ENCODE measurements at places on chromosomes 13 and 19.
A peak's percentile ranks its signal among the peaks of the same experiment; 100 is the strongest.

DNA sequence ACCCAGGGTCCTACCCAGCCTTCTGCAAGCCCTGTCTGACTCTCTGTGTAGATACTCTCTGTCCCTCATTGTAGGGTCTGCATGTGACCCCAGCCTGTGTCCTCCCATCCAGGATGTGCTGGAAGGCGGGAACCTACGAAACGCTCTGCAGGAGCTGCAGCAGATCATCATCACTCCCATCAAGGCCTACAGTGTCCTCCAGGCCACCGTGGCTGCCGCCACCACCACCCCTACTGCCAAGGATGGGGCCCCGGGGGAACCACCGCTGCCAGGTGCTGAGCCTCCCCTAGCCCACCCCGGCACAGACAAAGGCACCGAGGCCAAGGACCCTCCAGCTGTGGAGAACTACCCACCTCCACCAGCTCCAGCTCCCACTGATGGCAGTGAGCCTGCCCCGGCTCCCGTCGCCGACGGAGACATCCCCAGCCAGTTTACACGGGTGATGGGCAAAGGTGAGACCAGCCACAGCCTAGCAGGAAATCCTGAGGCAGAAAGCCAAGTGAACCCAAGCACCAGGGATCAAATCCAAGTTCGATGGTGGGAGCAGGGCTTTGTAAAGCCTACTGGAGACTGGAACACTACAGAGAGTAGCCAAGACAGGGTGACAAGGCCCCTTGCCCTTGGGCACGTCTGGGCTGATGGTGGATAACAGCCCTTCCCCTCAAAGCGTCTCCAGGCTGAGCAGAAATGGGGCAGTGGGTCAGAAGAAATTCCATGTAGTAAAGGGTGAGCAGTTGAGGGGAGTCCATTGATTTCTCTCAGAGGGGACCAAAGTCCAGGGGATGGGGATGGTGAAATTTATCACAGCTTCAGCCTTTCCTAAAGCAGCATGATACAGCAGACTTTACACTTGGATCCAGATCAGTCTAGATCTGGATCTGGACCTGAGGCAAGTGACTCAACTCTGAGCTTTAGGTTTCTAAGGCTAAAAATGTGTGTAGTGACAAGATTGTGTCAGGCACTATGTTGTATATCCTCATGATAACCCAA lies 13.2 kb downstream of the PAF1 start:
- DNase-seq, result no peak

GRCh38 chr13:98772794-98773452 lies 20.5 kb upstream of the SLC15A1 start:
- DNase-seq, result no peak

DNA sequence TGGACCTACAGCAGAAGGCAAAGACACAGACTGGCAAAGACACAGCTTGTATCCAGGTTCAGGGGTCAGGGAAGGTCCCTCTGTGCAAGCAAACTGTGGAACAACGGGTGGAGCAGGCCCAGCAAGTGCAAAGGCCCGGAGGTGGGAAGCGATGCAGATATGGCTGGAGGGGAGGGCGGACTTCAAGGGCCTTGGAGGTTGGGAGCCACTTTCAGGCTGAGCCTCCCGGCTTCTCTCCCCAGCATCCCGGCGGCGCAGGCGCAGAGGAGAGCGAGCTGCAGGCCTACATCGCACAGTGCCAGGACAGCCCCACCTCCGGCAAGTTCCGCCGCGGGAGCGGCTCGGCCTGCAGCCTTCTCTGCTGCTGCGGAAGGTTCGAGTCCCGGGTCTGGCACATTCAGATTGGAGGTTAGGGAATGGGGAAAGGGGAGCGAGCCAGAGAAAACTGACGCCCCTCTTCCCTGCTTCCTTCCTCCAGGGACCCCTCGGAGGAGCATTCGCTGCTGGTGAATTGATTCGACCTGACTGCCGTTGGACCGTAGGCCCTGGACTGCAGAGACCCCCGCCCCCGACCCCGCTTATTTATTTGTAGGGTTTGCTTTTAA lies 2.1 kb upstream of the PNPLA6 start:
- peak; percentile 35 for DNase-seq

GRCh38 chr13:48728226-48728625 lies 74.5 kb downstream of the CYSLTR2 start:
- DNase-seq, result no peak

GRCh38 chr13:66461021-66461420 lies 769.1 kb downstream of the PCDH9 start:
- DNase-seq, result no peak

DNA sequence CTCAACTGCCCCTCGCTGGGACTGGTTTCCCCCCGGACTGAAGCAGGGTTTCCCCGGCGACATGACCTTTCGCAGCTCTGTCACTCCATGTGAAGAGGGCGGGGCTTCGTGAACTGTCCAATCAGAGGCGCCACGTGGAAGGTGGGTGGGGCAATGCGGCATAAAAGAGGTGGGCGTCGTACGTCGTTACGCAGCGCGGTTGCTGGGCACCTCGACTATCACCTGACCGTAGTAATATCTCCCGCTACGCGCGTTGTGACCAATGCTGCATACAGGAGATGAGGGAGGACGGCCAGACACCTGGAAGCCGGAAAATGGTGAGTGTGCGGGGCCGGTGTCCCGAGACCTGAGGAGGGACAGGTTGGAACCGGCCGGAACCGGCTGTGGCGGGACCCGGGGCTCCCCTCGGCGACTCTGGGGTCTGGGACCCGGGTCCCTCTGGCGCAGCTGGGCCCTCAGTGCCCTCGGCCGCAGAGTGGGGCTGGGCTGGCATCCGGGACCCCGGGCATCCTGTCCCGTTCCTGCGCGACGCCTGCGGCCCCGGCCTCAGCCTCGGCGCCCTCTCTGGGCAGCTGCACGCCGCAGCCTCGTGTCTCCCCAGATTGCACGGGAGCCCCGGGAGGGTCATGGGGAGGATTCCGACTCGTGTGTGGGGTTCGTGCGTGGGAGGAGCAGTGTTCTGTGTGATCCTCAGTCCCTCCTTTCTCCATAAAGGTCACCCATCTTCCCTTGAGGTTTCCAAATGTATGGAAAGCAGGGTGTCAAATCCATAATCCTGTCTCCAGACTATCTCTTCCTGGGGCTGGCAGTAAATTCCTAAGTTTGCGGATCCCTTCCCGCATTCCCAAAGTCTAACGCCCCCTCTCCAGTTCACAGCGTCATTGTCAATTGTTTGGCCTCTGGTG lies 32.2 kb downstream of the ZNF136 start:
- DNase-seq, result peak; percentile 72

- DNase-seq, result no peak
These were observed 144.8 kb downstream of the DACH1 start for GRCh38 chr13:71722206-71722605.

GRCh38 chr13:40114305-40114896 lies 458.9 kb downstream of the COG6 start:
- no peak for DNase-seq

GRCh38 chr19:17041976-17042375 lies 15.4 kb upstream of the CPAMD8 start:
- no peak for DNase-seq

DNA sequence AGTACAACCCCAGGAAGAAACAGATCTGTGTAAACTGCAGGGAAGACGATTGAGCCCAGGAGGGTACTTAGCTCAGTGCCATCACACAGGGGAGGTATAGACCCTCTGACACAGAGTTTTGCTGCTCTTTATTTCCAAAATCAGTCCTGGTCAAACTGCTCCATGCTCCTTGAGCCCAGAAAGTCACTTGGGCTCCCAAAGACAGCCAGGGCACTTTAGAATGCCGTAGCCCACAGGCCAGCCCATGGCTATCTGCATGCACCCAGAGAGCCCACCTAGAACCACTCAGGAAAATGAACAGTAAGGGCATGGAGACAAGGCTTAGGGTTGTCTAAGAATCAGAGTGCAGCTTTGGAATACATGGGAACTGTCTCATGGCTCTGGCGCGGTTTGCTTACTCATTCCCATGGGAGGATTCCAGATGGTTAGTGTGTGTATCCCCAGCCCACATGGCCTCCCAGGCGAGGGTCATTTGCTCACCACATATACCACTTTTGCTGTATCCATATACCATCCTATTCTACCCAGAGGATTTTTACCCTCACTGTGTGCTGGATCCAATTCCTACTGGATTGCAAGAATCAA lies 14.7 kb upstream of the PDCD5 start:
- DNase-seq, result no peak

DNA sequence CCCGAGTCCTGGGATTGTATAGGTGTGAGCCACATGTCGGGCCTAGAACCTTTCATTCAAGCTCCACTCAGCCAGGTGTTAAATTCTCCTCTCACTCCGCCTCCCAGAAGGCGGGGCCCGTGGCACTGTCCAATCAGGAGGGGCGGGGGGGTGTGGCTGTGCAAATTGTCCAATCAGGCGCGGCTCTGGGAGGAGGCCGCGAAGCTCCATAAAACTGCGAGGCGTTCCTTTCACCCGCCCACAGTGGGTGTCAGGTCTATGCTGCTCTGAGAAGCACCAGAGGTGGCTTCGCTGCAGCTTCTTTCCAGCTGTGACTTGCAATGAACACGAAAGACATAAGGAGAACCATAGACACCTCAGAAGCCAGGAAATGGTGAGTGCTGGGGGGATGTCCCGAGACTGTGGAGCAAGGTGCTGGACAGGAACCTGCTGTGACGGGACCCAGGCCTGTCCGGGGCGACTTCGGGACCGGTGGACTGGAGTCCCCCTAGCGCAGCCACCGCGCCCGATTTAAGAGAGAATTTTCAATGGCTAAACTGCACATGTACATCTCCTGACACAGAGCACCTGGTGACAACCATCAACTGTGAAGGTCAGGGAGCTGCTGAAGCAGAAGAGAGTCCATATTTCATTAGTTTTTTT lies 3.0 kb upstream of the ZNF136 start:
- no peak for DNase-seq

- no peak for DNase-seq
These were observed 28.4 kb downstream of the MYH14 start for GRCh38 chr19:50231821-50232220.

- no peak for DNase-seq
These were observed 31.4 kb downstream of the NFIX start for GRCh38 chr19:13026462-13027370.

GRCh38 chr13:40109351-40109844 lies 453.9 kb downstream of the COG6 start:
- no peak for DNase-seq

DNA sequence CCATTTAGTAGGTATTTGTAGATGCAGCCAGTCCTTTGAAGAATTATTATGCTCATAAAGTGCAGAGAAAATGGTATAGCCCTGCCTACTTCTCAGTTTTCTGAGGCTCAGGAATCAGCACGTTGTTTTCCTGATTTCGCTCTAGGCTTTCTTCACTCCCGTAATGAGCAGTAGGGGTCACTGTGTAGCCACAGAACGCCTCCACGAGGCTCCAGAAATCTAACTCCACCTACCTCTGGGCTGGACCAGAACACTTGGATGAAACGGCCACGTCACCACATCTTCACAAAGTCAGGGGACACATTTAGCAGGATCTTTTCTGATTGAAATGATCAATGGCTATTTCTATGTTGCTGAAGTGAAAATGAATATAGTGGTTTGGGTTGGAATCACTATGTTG lies 49.8 kb upstream of the GTF3A start:
- DNase-seq, result peak; percentile 12

- no peak for DNase-seq
These were observed 5.0 kb upstream of the SLC7A9 start for GRCh38 chr19:32874605-32875004.

DNA sequence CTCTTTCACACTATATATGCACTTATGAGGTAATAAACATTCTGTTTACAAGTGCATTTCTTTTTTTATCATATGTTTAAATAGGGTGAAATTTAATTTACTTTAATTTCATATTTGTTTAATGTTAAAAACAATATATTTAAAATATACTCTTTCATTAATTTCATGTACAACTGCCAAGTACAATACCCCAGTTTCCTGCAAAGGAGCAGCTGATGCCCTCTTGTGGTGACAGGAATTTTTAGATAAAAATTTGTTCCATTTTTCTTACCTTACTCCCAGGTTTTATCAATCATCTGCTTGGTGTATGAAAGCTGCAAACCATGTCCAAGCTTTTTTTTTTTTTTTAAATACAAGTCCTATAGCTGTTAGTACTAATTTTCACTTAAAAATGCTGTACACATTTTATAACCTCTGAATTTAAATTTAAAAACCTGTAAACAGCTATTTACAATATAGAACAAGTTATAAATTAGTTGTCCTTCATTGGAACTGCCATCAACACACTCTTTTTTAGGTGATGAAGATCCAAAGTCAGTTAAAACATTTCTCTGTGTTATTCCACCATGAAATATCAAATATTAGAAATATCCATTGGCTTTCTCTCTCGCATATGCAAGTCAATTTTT lies 4.9 kb downstream of the PCDH20 start:
- DNase-seq, result no peak

GRCh38 chr13:75153834-75154233 lies 328.1 kb downstream of the TBC1D4 start:
- DNase-seq, result no peak

DNA sequence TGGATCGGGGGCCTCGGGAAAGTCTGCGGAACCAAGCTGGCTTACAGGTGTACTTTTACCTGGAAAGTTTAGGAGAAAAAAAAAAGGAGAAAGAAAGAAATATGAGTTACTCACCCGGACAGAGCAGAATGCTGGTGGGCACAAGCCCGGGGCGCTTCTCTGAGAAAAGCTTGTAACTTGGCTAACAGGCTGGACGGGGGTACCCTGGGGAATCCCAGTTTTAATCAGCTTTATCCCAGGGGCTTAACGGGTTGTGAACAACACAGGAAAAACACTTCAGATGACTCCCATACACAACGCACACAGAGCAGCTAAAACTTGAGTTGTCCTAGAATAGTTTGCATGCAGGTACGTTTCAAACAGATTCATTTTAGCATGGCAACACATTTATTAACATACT lies 37.3 kb downstream of the KLF2 start:
- no peak for DNase-seq

GRCh38 chr13:80359414-80359777 lies 18.5 kb upstream of the SPRY2 start:
- no peak for DNase-seq

DNA sequence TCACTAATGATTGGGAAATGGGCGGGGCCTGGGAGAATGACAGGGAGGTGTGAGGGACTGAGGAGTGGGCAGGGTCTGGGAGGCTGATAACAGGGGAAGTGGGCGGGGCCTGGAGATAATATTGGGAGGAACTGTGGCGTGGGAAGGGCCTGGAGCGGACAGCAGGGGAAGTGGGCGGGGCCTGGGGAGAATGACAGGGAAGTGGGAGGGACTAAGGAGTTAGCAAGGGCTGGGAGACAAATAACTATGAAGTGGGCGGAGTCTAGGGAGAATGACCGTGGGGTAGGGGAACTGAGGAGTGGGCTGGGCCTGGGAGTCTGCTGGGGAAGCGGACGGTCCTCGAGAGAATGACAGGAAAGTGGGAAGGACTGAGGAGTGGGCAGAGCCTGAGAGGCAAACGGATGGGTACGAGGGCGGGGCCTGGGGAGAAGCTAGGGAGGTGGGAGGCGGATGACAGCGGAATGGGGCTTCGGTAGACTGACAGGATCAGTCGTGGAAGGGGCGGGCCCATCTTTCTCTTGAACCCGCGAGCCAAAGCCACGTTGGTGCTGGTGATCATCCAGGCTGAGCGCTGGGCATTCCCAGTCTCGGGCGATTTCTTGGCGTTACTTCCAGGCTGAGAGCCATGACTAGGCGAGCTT lies 14.0 kb upstream of the TUBB4A start:
- peak; percentile 90 for DNase-seq

Measured in nucleus accumbens (tissue), 56 donors.